ENCODE measurements at places on chromosomes 4 and X.

- DNase-seq = no peak
These were observed 120.7 kb upstream of the ADGRL3 start for GRCh38 chr4:61079427-61079826.

DNA sequence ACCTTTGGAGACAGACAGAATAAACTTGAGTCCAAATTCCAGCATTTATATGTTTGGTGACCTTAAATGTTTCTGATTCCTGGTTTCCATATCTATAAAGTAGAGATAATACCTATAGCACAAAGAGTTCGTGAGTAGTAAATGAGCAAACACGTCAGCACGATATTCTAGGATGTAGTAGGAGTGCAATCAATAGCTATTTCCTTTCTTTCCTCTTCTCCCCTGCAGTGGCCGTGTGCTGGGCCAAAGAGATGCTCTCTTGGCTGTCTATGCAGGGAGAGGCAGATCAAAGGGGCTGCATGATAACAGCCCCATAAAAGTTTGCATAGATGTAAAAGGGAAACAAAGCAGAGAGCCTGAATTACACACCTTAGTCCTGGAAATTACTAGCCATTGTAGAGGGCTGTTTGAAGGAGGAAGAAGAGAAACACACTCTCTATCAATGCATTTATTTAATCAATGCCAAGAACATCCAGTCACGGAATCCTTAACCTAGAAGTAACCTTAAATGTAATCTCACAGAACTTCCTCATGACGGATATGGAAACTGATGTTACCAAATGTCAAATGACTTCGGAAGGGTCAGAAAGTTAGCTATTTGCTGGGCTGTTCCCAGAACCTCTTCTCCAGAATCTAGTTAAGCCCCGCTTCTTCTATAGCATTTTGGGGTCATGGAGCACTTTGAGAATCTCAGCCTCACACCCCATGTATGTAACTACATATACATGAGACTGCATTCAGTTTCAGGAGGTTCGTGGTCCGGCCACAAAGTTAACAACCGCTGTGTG, 35.5 kb upstream of the PLAC8 start:
- no peak for DNase-seq

DNA sequence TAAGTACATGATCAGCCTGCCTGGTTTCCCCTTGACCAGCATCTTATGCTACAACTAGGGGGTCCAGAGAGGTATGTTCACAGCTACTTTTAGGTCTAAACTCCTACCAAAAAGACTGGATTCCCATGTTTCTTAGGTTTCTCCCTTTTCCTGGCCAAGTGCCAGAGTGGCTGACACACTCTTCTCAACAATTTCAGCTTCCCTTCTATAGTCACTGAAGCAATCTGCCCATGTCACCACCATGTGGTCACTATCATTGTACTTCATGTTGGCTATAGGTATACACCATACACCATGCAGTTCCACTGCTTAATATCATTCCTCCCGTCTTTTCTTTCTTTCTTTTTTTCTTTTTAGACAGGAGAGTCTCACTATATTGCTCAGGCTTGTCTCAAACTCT, 66.9 kb downstream of the KLHL13 start:
- no peak for DNase-seq

- peak; percentile 10 for DNase-seq
These were observed 56.9 kb upstream of the TADA2B start for GRCh38 chr4:6986072-6986780.

DNA sequence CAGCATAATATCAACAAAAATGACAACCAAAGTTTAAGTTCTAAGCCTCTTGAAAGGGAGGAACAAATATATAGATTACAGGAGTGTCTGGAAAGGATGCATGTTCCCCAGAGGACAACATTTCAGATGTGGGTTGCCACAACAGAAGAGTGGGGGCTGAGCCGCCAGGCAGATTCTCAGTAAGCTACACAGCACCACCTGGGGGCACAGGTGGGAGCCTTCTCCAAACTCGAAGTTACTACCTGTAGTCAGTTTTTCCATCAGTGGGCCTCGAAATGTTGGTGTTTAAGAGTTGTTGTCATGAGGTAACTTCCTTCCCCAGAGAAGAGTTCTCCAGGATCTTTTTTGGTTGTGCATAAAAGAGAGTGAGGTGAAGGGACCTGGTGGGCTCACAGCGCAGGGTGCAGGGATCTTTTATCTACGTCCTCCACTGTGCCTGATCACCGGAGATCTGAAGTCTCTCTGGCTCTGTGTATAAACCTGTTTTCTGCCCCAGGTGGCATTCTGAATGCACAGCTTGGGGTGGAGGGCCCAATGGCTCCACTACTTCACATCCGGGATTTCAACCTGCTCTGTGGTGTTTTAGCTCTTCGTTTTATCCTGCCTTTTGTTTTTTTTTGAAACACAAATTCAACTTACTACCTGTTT, 58.4 kb upstream of the STS start:
- peak; percentile 45 for DNase-seq

DNA sequence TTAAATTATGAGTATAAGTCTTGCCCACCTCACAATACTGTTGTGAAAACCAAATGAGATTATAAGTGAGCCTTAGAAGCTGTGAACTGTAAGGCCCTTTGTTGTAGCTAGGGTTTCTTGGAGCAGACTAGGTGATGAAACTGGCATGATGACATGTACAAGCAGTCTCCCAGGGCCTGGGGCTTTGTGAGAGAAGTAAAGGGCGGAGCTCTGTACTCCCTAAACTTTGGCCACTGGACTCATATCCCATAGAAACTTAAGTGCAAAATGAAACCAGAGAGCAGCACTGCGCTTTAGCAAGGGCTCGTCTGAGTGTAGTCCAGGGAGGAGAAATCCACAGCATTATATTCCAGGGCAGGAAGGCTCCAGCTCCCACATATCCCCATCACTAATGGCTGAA, 385.6 kb upstream of the FGF16 start:
- no peak for DNase-seq

GRCh38 chr4:163590619-163591264, 96.3 kb downstream of the TMA16 start:
- DNase-seq = no peak

GRCh38 chr4:32117693-32118092, 1397.5 kb downstream of the PCDH7 start:
- DNase-seq = no peak

DNA sequence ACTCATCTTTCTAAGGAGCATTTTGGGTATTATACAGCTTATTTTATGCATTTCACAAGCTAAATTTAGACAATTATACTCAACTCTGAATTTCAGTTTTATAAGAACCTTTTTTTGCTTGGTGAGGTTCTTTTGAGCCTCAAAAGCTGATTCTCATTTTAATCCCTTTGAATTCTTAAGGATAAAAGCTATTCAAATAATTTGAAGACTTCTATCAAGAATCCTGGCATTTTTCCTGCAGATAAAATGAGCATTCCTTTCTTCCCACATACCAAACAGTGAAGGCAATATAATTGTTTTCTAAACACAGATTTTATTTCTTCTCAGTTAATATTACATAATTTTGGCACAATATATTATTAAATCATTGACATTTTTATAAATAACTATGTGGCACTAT, 118.4 kb upstream of the GPM6A start:
- no peak for DNase-seq

- no peak for DNase-seq
These were observed 107.7 kb upstream of the LRPAP1 start for GRCh38 chr4:3639613-3640586.

- DNase-seq = no peak
These were observed 47.7 kb downstream of the PHKA1 start for GRCh38 chrX:72666451-72666850.

GRCh38 chrX:119391279-119391678, 7.9 kb upstream of the SLC25A43 start:
- DNase-seq = peak; percentile 17

- DNase-seq = no peak
These were observed 665.5 kb downstream of the TLL1 start for GRCh38 chr4:166538491-166539005.

- no peak for DNase-seq
These were observed 17.5 kb upstream of the ZNF41 start for GRCh38 chrX:47500554-47500953.

DNA sequence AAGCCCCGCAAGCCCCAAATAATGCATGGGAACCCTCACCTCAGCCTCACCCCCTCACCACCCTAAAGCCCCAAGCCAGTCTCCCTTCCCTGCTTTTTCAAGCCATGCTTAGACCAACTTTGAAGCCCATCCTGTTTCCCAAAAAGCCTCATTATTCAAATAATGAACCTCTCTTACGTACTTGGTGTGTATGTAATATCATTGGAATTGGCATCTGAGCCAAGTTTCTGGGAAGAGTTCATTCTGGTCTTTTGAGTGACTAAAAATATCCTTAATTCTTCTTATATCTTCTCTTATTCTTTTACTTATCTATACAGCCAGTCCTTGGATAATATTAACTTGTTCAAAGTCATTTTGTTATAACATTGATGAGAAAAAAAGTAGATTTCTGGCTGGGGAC, 875.8 kb upstream of the SLIT2 start:
- DNase-seq = no peak

- DNase-seq = no peak
These were observed 8.9 kb upstream of the TMA16 start for GRCh38 chr4:163485589-163485988.

GRCh38 chrX:20420058-20420457, 153.3 kb upstream of the RPS6KA3 start:
- no peak for DNase-seq

DNA sequence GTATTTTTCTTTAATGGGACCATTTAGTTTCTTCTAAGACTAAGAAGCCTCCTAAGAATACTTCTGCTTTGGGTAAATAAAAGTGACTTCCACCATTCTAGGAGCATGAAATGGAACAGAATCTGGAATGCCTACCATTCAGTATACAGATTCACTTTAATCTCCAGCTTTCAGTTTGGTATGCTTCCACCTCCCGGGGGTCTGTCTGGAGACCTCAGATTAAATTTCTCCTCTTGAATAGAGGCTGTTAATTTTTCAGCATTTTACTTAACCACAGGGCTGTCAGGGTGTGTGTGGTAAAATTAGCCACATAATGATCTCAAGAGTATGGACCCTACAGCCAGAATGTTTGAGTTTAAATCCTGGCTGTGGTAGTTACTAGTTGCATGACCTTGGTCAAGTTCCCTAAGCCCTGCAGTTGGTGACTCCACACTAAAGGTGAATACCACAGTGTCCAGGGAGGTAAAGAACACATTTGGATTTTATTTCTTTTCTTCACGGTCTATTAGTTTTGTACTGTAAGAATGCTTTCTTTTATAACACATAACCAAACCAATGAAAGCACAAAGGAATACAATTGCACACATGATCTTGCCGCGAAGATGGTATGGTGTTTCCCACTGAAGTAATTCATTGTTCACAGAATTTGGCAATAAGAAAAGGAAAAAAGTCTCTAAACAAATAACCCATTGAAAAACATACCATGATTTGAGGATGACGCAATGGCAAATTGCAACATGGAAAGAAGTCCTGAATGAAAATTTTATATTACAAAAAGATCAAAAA, 37.3 kb upstream of the TRIM2 start:
- DNase-seq = no peak

GRCh38 chr4:177235026-177235425, 74.6 kb upstream of the NEIL3 start:
- DNase-seq = no peak

GRCh38 chrX:106791495-106791894, 11.0 kb upstream of the TBC1D8B start:
- DNase-seq = no peak

- no peak for DNase-seq
These were observed 1.8 kb downstream of the FLNA start for GRCh38 chrX:154372612-154373022.

DNA sequence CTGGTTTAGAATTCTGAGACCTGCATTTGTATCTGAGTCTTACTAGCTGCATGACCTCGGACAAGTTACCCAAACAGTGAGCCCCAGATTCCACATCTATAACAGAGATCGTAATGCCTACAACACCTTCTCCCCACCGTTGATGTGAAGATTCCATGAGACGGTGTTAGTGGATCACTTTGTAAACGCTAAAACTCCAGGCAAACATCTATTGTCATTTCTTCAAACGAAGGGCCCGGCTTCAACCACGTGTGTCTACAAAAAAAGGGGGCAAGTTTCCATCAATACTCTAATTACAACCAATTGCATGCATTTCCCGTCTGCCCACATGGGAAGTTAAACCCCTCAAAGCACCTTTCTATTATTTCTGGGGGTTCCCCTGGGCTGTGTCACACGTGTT, 99.1 kb upstream of the ENPP6 start:
- DNase-seq = no peak

DNA sequence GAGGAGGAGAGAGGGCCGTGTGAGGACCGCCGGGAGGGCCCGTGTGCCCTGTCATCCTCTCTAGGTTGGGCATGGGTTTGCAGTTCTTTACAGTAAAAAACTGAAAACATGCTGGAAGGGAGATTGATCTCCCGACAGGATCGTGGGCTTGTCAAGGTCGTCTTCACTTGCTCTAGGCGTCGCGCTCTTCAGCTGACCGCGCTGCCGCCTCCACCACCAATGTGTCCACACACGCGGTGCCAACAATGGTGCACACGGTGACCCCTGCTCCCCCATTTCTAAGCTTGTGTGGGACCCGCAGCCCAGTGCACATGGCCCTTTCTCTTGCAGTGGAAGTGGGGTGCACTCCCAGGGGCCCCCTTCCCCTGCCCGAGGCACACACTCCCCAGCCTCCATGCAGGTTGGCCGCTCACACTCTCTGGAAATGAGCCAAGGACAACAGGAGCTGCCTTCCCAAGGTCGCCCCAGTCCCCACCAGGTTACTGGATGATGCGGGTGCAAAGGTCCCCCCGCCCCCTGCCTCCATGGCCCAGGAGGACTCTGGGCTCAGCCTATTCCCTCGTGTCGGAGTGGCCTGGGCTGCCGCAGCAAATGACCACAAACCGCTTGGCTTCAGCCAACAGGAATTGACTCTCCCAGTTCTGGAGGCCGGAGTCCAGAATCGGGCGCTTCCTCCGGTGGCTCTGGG, 1.7 kb upstream of the ZFP92 start:
- DNase-seq = no peak

DNA sequence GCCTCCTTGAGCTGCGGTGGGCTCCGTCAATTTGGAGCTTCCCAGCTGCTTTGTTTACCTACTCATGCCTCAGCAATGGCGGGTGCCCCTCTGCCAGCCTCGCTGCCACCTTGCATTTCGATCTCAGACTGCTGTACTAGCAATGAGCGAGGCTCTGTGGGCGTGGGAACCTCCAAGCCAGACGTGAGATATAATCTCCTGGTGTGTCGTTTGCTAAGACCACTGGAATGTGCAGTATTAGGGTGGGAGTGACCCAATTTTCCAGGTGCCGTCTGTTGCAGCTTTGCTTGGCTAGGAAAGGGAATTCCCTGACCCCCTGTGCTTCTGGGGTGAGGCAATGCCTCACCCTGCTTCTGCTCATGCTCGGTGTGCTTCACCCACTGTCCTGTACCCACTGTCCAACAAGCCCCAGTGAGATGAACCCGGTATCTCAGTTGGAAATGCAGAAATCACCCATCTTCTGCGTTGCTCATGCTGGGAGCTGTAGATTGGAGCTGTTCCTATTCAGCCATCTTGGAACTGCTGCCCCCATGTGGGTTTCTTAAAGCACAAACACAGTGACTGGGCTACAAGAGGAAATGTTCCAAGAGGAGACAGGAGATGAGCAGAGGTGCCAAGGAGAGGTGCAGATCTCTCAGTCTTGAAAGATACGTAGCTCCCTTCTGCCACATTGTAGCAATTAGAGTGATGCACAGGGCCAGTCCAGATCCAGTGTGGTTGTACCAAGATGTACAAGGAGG, 193.0 kb upstream of the IGFBP7 start:
- no peak for DNase-seq

GRCh38 chr4:71445811-71446210, 107.0 kb downstream of the SLC4A4 start:
- no peak for DNase-seq

- DNase-seq = no peak
These were observed 178.2 kb downstream of the HS3ST1 start for GRCh38 chr4:11250510-11250909.

- no peak for DNase-seq
These were observed 17.4 kb upstream of the PDCL2 start for GRCh38 chr4:55609393-55609866.
